Stimulated activated CD4-positive, alpha-beta T cell treated with anti-CD3 and anti-CD28 coated beads, Interleukin-4, amount 100 ng/mL, for 1 hour (primary cell): ENCODE measurements at places on chromosomes 7 and 10.

DNA sequence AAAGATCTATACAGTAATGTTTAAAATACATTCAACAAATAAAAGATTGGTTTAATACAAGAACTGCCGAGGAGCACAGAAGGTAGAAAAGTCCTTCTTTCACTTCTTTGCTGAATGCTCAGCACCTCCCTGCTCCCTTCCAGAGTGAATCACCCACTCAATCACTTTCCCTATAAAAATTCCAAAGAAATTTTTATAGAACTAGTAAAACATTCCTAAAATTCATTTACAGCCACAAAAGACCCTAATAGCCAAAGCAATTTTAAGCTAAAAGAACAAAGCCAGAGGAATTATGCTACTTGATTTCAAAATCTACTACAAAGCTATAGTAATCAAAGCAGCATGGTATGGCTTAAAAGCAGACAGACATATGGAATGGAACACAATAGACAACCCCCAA lies 320.9 kb downstream of the PCLO start:
- DNase-seq = no peak

DNA sequence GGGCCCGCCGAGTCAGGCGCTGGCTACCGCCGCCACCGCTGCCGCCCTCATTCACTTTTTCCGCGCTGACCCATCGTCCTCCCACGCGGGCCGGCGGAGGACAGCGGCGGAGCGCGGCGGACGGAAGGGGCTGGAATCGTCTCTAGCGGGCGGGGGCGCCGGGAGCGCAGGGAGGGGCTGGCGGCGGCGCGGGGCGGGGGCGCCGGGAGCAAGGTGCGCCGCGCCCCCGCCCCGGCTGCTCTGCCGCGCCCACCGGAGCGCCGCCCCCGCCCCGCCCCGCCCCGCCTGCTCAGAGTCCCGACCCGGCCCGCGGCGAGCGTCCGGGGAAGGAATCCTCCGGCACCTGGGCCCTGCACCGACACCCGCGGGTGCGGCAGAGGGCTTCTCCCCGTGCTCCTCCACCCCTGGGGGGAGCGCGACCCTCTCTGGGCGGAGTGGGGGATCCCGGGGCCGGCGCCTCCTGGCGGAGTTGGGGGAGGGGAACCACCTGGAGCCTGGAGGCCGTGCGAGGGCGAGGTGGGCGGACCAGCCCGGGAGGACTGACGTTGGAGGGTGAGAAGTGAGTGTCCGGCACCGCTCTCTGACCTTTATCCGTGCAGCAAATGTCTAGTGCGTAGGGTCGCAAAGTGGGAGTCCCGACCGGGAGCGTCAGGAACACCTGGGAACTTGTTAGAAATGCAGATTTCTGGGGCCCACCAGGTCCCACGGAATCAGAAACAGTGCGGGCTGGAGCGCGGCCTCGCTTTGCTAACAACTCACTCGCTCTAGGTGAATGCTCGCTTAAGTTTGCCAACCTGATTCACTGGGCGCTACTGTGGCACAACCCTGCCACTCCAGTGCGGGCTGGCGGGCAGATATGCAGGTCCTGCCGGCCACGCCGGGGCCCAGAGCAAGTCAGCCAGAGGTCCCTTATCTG lies at the start of gene COBL:
Gene COBL (minus strand): TSS at position 144 of the 916 bp plus-strand sequence. CDS start 176 bp downstream, outside the sequence.
- DNase-seq = no peak

- no peak for DNase-seq
Measured at GRCh38 chr10:61589547-61590243, 73.0 kb upstream of the CABCOCO1 start.

DNA sequence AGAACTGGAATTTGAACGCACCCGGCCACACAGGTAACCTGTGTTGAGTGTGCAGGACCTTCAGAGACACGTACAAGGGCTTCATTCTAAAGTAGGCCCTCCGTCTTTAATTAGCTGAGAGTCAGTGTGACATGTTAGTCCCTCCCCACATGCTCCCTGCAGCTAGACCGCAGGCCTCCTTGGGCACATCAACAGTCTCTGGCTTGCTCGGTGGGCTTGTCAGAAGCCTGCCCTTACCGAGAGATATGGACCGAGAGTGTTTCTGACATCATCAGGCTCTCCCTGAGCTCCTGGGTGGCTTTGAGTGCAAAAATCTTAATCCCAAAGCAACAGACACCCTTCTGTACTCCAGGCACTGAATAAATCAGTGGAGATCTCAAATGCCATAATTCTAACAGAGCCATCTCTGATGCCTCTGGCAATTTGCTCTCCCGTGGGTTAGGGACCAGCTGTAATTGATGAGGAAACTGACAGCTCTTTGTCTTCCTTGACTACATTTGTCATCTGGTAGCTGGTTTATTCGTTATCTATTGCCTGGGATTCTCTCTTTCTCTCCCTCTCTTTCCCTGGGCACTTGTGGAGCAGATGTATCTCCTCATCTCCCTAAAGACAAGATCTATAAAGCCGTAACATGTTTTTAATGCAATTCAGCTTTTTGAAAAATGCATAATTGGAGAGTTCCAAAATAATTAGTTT lies 850.6 kb downstream of the TYW1 start:
- no peak for DNase-seq

DNA sequence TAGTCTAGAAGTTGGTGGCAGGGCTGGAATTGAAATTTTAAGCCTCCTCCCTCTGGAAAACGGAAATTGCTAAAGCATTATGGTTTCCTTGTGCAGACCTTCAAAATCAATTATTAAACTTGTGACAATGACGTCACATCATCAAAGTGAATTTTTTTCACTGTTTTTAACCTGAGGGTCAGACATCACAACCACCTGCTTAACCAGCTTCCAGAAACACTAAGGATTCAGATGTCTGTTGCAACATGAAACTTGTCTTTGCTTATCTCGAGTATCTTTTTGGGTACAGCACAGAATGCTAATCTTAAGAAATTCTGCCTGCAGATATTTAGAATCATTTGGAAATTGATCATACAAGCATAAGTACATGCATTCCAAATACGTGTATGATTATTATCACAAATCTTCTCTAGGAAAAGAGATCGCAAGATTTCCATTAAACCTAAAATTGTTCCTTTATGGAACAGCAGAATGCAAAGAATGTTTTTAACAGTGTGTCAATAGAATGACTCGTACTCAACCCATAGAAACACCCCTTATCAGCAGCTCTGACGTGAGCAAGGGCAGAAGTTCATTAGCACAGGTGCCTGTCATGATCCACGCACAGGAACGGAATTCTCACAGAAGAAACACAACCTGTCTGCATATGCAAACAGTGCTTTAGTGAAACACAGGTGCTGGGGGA lies 4.1 kb upstream of the GTPBP4 start:
- no peak for DNase-seq

- no peak for DNase-seq
Measured at GRCh38 chr10:60973086-60973485, 29.1 kb upstream of the RHOBTB1 start.

DNA sequence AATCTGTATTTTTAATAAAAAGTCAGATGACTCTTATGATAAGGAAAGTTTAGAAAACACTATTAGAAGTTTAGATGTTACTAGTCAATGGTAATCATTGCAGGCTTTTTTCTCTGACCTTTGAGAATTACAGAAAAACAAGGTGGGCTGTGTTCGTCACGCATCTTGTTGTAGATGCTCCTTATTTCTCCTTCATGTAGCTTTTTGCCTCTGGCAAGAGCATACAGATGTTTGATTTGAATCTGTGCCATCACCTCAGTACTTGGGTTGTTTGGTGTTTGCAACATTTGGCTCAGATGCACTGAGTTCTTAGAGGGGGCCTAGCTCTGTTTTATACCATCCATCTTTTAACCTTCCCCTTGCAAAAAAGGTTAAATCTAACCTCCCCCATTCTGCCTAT lies 11.5 kb downstream of the TAS2R16 start:
- no peak for DNase-seq

DNA sequence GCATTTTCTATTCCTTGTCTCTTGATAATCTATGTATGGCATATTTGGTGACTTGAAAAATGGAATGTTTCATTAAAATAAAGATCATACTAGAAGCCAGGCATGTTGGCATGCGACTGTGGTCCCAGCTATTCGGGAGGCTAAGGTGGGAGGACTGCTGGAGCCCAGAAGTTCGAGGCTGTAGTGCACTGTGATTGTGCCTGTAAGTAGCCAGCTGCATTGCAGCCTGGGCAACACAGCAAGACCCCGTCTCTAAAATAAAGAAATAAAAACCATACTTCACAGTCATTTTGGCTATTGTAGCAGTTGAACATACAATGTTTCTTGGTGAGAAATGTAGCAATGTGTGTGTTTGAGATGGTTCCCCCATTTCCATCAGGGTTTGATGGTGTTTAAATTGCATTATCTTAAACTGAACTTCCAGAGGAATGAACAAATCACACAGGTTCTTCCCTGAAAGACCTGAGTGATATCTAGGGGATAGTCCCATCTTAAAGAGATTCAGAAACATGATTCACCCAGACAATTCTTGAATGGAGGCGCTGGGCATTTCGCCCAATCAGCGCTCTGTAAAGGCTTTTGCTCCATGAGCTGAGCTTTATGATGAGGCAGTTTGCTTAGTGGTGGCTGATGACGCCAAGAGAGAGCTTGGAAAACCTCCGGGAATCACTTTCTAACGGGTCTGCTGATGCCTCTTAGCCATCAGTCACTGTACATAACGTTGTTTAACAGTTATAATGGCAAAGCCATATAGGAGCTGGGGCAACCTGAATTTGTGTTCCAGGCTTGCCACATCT lies 19.4 kb upstream of the BTBD16 start:
- DNase-seq = no peak

DNA sequence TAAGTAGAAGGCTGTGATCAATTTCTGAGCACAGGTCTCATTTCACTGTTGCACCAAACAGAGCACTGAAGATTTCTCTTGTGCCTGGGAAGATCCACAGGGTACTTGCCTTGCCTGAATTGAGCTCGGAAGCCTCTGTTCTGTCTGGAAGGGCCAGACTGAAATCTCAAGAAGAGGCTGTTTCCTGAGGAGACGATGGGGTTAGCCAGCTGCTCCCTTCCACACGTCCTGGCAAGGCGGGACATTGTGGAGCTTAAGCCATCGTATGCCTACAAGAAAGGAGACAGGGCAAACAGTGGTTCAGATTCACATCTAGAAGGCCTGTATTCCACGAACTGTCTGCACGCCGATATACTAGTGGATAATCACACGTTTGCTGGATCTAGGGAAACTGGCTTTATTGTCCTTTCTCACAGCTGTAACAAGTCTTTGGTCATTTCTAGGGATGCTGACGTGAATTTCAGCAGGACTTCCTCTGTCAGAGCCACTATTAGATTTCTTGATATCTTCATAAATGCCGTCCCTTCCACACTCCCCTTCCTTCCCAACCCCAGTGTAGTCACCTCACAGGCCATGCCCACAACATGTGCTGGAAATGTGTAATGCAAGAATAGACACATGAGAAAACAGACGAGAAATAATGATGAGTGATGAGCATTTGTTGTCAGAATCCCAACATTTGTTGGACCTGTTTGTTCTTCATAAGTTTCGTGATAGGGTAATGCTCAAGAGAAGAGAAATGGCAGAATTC lies 137.2 kb upstream of the RSU1 start:
- no peak for DNase-seq

DNA sequence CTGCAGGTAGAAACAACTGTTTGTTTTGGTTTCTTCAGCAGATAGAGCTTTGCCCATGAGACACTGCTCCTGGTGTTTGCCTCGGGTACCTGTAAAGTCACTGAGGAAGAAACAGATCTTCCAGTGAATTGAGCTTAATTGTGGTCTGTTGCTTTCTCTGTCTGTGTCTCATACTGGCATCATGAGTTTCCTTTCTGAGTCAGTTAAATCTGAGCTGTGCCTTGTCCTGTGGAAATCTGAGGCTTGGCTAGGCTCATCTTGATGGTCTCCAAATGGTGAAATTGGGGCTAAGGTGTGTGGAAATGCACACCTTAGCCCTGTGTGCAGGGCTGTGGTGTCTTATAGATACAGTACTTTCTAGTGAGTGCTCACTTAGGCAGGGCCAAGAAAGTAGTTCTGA lies 67.4 kb downstream of the GBF1 start:
- no peak for DNase-seq
